Hematopoietic multipotent progenitor cell treated with erythropoietin and hydrocortisone succinate and interleukin-3 and kit ligand, for 4 days (in vitro differentiated cells): ENCODE measurements at places on chromosomes 7 and 10.
A peak's percentile ranks its signal among the peaks of the same experiment; 100 is the strongest.

- no peak for DNase-seq
Observed at GRCh38 chr7:43658718-43659548, 70.4 kb downstream of the COA1 start.

- DNase-seq = peak; percentile 59
Observed at GRCh38 chr7:72335561-72336381, 76.4 kb downstream of the CALN1 start.

DNA sequence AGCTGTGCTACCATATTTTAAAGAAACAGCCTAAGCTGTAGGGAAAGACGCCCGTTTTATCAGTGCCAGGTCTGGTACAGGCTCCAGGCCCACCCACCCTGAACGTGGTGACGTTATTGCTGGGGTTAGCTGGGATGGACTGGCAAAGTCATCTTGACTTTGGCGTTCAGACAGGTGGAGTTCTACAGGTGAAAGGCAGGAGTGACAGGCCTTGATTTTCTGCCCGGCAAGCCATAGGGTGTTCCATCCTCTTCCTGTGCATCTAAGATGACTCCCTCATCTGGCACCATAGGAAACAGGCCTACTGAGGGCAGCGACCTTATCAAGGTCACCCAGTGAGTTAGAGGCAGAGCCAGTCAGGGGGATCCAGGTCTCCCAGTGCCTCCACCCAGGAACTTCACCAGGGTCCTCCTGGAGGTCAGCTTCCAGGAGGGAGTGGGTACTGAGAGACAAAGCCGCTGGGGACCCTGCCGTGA lies 41.6 kb downstream of the HK1 start:
- DNase-seq = no peak

DNA sequence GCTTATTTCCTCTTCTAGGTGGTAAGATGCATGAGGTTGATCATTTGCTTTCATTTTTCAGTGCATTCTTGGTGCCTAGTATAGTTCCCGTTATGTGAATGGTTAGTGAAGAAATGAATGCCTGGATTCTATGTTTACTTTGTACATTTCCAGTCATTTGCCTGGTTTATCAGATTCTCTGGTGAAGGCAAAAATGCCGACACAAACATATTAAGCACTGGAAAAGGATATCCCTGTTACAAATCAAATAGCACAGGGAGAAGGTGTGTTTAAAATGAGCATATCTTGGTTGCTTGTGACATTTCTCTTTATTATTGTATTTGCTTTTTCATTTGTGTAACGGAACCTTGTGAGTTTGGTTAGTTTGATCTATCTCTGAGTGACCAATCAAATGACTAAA lies 211.3 kb downstream of the MBL2 start:
- DNase-seq = no peak

DNA sequence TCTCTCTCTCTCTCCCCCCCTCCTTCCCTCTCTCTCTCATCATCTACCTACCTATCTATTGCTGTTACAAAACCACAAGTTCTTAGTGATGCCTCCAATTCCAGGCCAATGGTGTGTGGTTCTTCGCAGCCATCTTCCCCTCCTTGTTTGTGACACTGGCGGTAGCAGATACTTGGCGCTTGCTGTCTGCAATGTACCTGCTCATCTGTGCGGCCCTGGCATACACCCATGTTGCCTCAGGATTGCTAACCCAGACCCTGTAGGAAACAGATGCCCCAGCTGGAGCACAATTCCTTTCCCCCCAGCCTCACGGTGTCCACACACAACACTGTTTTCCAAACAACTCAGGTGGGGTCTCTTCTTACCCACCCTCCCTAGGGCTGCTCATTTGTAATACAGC lies 13.6 kb upstream of the DPYSL4 start:
- DNase-seq = no peak

- no peak for DNase-seq
Observed at GRCh38 chr10:25082276-25083204, 66.1 kb downstream of the THNSL1 start.

DNA sequence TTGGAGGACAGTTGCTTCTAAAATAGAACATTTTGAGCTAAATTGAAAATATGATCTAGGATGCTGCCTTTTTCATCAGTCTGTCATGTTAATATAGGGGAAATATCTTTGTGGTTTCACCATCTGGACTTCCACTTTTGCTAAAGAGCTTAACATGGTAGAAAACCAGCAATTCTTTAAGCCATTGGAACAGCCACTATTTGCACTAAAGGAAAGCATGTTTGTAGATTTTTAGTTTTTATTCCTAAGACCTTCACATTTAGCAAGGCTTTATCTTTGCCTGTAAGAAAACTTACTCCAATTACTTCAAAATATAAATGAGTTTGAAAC lies 291.0 kb downstream of the RNLS start:
- peak; percentile 50 for DNase-seq
